ENCODE measurements at places on chromosomes 2 and 18. TPM values are rescaled to one million over a fixed set of nuclear protein-coding genes. Genes with fewer than 3 reads are reported as not detected.

DNA sequence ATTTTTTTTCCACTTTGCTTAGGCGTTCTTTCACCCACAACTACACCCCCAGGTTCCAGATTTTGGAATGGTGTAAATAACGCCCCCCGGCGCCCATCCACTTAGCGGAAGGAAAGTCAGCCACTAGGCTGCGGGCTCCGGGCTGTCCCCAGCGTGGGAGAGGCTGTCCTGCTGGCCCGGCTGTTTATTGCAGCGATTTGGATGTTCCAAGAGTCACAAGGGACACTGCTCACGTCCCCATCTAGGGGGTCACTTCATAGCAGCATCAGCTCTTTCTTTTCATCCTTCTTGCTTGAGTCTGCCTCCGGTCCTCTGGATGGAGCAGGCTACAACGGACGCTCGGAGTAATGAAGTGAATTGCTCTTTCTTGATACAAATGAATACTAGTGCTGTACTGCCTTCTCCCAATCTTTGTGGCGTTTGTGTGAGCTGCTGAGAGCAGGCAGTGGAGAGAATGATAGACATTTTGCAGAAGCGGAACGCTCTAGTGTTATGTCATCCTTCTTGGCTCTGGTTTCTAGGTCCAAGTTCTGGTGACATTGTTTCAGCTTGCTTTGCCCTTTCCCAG is 50.7 kb upstream of the PAIP2B start:
- H3K4me1 ChIP-seq, result no peaks in the 10 kb centered on the region
- H3K36me3 ChIP-seq, result no peaks in the 10 kb centered on the region
- H3K27ac ChIP-seq, result no peak overlapping the region
- peak overlapping the region; percentile 64 for H3K4me3 ChIP-seq
- DNase-seq, result no peak

The RNASEH1 gene
- 22.1 TPM for total RNA-seq

The EPB41L3 gene
- 178 TPM for total RNA-seq

DNA sequence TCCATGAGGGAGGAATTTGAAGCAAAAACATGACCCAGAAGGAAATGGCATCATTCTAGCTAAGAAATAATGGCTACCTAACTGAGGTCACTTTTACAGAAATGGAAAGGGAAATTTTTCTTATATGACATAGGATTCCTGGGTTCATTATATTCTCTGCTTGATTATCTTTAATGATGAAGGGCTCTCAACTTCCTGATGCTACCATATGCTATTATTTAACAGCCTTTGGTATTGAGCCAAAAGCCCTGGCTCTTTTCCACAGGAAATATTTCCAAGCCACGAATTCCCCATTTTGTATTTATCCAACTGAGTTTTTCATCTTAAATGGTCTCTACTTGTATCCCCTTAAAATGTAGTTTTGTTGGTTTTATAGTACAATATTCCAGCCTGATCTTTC is 63.2 kb upstream of the NPAS2 start:
- no peak overlapping the region for H3K4me3 ChIP-seq
- DNase-seq, result no peak
- H3K36me3 ChIP-seq, result no peaks in the 10 kb centered on the region
- H3K4me1 ChIP-seq, result no peaks in the 10 kb centered on the region

Measured in breast epithelium (tissue), 4 donors.